ENCODE measurements at places on chromosomes 16 and 17.
A peak's percentile ranks its signal among the peaks of the same experiment; 100 is the strongest.

DNA sequence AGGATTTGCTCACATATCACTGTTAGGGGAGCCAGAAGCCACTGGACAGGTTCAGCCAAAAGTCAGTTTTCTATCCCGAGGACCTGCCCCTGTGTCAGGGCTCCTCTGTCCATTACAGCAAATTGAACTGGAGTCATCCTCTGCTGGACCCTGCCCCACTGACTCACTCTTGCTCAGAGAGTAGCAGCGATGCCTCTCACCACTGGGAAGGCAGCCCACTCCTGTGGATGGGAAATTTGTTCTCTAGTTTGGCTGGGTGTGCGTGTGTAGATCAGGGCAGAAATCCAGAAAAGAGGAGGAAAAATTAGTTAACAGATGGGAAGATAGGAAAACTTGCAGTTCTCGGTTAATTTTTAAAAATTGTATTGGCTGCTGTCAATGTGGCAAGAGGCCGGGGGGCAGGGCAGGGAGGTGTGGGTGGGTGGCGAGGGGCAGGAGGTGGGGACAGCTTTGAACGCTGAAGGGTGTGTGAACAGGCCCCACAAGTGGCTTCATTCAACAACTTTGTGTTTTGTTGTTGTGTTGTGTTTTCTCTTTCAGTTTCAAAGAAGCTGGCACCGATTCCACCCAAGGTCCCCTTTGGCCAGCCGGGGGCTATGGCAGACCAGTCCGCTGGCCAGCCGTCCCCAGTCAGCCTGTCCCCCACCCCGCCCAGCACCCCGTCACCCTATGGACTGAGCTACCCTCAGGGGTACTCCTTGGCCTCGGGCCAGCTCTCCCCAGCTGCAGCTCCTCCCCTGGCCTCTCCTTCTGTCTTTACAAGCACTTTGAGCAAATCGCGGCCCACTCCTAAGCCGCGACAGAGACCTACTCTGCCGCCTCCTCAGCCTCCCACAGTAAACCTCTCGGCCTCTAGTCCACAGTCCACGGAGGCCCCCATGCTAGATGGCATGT lies 33.6 kb downstream of the ELAC2 start:
- DNase-seq: no peak

DNA sequence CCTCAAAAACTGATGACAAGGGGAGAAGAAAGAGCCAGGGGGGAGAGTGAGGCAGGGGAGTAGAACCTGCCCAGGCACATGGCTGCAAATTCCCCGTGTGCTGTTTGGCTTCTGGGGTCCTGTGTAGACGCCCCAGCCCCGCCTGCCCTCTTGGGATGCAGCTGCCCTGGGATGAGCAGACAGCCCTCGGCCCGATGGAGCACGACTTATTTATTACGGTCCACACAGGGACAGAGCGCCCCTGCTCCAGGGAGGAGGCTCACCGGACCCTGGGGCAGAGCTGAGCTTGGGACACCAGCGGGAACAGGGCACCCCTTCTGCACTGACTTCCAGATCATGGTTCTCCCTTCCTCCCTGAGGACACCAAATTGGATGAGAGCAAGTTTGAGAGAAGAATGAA lies 9.1 kb downstream of the LDHD start:
- DNase-seq: no peak

GRCh38 chr16:53089434-53090285 lies 34.9 kb downstream of the CHD9 start:
- no peak for DNase-seq

GRCh38 chr17:7589204-7589868 lies 558 bp downstream of the SOX15 start:
- peak; percentile 71 for DNase-seq

GRCh38 chr17:27568811-27569210 lies 62.2 kb upstream of the LGALS9 start:
- no peak for DNase-seq

DNA sequence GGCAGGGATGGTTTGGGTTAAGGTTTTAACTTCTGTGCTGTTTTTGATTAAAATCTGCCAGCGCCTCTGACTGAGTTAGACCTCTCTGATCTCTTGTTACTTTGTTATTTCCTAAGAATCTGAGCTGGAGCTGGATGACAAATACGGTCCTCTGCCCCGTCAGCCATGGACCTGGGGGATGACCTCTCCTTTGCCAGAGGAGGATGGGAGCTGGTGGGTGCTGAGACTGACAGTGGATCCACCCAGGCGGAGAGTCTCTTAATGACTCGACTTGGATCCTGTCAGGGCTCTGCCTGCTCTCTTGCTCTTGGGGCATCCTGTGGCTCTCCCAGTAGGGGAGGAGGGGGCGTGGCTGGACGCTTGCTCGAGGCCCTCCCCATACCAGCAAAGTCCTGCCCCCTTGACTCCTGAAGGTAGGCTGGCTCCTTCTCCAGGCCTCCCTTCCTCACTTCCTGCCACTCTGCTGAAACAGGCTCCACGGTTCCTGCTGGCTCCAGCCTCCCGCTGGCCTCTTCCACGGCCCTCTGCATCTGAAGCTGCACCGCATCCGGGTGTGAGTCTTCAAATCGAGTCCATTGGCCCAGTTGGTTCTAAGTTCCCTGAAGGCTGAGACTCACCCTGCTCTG lies 24.8 kb upstream of the MAP3K14 start:
- DNase-seq: no peak

All from CD4-positive, alpha-beta T cell treated with Interleukin-2 at 100 ng/mL for 4 hours (primary cell).